ENCODE measurements at places on chromosomes 12 and 14. TPM values are rescaled to one million over a fixed set of nuclear protein-coding genes. Genes with fewer than 3 reads are reported as not detected.

EML5 gene
- under 0.01 TPM for total RNA-seq

ANKS1B gene
- 0.86 TPM for total RNA-seq

MYF6 gene
- total RNA-seq, result not detected

PDZRN4 gene
- not detected for total RNA-seq

KIF5A gene
- under 0.01 TPM for total RNA-seq

C12orf42 gene
- total RNA-seq, result not detected

GSG1 gene
- 0.44 TPM for total RNA-seq

HOXC12 gene
- total RNA-seq, result not detected

GLIPR1L2 gene
- total RNA-seq, result not detected

MAP1LC3B2 gene
- total RNA-seq, result 2.0 TPM

CMKLR1 gene
- 7.4 TPM for total RNA-seq

Data from placental pericyte (primary cell).